ENCODE measurements at places on chromosomes 12 and 14. TPM values are rescaled to one million over a fixed set of nuclear protein-coding genes. Genes with fewer than 3 reads are reported as not detected.

CNPY2 gene
- total RNA-seq, result 129 TPM

- DNase-seq, result no peak
Observed at GRCh38 chr12:47184229-47184628, 104.5 kb upstream of the AMIGO2 start.

DNA sequence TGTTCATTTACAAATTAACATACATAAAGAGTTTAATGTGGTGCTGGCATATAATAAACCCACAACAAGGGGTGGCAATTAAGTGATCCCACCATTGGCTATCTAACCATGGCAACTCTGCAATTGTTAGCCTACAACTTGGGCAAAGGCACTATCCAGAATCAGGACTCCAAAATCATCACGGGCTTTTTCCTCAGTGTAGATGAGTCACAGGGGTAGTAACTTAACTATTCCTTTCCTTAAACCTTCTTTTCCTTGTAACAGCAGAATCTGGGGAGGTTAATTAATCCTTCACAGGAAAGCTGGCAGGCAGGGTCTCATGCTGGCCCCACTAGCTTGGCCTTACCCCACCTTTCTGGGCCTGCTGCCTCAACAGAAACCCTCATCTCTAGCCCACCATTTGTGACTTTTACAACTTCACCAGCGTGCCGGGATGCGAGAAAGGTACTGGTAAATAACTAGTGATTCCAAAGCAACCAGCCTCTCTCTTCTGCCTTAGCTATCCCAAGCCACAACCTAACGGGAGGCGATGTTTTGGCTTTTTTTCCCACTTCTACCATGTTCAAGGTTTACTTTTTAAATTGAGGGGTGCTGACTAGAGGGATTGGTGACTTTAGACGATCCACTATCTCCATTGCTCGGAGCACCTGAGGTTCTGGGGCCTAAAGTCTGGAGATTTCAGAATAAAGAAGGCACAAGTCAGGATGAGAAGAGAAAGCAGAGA lies 744 bp downstream of the ATP5MC2 start:
- peak; percentile 15 for DNase-seq

HAL gene
- not detected for total RNA-seq

GRCh38 chr12:84502907-84503787 lies 409.5 kb downstream of the SLC6A15 start:
- DNase-seq, result peak; percentile 61

DNA sequence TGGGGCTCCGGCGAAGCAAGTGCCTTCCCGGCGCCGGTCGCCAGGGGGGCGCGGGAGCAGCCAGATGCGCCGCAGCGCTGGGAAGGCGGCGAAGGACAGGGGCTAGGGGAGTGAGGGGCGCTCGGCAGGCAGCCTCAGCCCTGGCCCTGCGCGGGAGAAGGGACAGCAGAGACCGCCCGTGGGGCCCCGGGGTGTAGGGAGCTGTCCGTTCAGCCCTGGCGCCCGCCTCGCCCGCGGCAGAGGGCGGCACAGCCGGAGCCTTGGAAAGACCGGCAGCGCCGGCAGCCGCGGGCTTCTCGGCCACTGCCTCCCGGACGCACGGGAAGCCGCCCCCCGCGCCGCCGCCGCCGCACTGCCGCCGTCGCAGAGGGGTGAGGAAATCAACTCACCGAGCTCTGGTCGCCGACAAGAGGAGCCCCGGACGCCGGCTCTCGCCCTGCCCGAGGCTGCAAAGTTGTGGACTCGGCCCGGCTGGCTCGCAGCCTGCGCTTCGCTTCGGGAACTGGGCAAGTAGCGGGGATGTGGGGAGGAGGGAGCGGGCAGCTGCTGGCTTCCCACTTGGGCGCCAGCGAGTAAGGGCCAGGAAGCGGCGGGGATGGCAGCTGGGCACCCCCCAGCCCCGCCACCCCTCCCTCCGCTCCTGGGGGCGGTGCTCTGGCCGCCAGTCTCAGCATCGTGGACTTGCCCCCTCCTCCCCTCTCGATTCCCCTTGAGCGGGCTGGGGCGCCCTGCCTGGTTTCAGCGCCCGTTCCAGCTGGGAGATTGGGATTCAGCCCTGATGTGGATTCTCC lies at the start of gene ZDHHC22:
Gene ZDHHC22, minus strand, starts transcription at position 578 of the 791 bp plus-strand sequence. CDS start 2,053 bp downstream, outside the sequence.
- no peak for DNase-seq

- DNase-seq, result no peak
Observed at GRCh38 chr14:75987201-75987970, 1.8 kb downstream of the IFT43 start.

PRH1 gene
- total RNA-seq, result 13.8 TPM

- no peak for DNase-seq
Observed at GRCh38 chr12:130154276-130155070, 7.8 kb upstream of the FZD10 start.

DNA sequence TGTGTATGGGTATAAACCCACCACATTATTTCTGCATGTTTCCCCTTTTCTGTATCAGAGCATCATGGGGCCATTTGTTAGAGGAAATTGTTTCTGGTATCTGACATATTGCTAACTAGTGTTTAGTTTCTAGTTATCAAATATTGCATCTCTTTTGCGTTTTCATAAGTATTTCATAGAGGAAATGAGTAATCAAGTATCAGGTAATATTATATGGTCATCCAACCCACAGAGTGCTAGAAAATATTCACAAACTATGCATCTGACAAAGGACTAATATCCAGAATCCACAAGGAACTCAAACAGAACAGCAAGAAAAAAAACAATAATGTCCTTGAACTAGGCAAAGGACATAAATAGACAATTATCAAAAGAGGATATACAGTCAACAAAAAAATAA lies 258.9 kb upstream of the LRIG3 start:
- DNase-seq, result no peak

DNA sequence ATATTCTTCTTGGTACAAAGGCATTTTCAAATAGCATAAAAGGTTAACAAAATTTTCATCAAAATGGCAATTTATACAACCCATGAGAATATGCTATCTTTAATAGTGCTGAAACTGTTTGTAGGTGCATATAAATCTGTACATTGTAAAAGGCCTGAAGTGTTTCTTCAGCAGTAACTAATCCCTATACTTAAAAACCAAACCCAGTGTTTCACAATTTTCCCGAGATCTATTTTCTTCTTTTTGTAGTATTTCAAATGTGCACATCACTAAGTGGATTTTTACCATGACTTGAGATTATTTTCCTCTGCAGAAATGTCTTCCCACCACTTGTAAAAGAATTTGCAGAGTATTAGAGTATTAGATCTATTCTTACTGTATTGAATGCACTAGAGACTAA lies 76.5 kb downstream of the FERMT2 start:
- DNase-seq, result no peak

Data from HT-29 (cell line).